ENCODE measurements at places on chromosomes 2 and 18.

- DNase-seq = no peak
Measured at GRCh38 chr2:37454851-37455762, 110.7 kb downstream of the QPCT start.

DNA sequence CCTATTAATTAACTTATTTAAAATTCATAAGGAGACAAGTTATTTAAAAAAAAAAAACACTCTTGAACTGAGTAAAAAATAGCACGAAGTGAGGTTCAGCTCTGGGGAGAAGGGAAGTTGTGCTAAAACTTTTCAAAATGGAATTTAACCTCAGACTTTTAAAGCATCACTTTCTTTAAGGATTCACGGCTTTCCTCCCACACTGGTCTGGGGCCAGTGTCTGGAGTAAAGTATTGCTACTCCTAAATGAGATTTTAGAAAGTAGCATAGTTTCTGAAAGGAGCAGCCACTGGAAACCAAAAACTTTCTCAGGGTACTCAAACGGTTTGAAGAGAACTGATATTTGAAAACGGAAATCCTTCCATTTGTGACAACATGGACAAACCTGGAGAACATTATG, 97.7 kb upstream of the CYP1B1 start:
- DNase-seq = no peak

GRCh38 chr2:176132205-176133171, 3.0 kb downstream of the HOXD8 start:
- DNase-seq = no peak

DNA sequence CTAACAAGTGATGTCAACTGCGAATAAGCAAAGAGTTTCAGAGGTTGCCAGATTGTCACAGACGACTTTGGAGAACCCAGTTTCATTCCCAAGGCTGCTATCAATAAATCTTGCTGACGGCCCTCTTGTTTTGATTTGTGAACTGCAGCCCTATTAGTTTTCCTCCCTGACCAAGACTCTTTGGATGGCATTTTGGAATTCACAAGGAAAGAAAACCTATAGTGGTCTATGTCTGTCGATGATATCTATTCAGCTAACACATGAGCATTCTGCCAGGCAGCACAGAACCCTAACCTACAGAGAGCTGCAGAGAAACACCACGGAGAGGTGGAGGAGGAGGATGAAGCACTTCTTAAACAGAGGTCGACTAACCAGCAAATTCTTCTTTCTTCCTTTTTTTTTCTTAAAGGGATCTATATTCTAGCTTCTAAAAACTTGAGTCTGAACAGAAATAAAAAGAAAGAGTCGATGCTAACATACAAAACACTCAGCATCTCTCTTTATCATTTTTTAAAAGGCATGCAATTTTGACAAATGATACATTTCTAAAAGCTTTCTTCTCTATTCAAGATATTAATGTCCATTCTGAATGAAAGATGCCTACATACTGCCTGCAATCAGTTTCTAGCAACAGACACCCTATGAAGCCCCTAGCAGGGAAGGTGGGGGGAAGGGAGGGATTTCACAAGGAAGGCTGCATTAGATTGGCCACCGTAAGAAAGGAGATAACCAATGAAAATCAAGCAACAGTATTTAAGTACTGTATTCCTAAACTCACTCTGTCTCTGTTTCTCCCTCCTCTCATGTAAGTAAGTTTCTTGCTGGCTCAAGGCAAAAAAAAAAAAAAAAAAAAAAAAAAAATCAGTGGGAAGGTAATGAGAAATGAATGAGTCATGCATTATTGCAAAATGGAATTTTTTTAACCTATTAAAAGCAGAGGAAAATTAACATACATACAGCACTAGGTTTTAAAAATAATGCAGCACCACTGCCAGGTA, 83.0 kb upstream of the CHRNA1 start:
- DNase-seq = no peak

DNA sequence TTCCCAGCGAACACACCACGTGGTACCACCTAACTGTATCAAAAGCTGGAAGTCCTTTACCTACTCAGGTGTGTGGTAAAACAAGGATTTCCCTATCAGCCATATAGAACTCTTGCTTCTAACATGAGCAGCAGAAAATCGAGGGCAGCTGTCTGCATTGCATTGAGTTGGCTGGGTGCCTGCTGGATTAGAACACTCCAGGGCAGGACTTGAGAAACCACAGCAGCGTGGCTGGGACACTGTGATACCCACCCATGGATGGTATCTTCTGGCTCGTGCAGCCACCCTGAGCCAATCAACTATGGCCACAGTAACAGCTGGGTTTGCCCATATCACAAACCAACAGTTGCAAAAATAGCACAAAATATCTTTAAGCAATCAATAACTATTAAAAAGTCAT, 188.3 kb downstream of the FBXO15 start:
- no peak for DNase-seq

DNA sequence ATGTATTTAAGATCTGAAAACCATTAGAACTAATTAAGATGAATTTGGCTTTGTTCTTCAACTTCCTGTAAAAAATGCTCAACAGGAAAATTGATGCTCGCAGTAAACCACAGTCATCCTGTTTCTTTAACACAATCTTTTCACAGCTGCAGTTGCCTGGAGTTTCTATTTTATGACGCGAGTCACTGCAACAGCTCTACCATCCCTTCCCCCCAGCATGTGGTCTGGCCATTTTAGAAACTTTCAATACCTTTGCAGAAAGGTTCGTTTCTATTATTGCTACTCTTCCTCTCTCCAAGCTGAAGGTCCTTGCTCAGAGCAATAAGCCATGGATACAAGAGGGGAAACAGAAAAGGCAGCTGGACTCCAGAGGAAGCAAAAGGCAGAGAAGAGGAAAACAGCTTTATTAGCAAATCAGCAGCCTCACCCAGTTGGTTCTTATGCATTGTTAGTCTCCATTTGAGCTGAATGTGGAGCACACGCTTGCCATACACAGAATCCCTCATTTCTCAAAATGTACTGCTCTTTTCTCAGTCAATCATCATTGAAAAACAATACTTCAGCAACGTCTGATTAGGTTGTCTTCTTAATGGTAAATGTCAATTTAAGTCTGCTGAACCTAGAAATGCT, 3.9 kb downstream of the WIPF1 start:
- peak; percentile 50 for DNase-seq

- no peak for DNase-seq
Measured at GRCh38 chr2:130385709-130386108, 29.9 kb downstream of the PTPN18 start.

DNA sequence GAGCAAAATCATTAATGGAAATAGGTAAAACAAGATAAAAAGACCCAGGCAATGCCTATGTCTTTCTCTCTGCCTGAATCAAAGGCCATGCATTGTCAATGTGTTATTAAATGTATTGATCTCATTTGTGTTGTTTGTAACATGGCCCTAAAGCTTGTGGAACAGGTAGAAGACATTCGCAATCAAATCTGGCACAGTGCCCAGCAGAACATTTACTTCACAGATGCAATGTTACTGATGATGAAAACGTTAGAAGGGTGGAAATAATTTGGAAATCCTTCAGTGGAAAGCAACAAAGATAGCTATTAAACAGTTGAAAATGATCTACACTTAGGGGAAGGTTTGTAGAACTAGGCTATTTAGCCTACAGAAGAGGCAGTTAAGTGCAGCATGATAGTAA, 368.2 kb downstream of the EPHA4 start:
- no peak for DNase-seq

GRCh38 chr2:142100970-142101369, 29.8 kb downstream of the LRP1B start:
- DNase-seq = no peak

- no peak for DNase-seq
Measured at GRCh38 chr2:225037415-225038230, 4.6 kb downstream of the DOCK10 start.

DNA sequence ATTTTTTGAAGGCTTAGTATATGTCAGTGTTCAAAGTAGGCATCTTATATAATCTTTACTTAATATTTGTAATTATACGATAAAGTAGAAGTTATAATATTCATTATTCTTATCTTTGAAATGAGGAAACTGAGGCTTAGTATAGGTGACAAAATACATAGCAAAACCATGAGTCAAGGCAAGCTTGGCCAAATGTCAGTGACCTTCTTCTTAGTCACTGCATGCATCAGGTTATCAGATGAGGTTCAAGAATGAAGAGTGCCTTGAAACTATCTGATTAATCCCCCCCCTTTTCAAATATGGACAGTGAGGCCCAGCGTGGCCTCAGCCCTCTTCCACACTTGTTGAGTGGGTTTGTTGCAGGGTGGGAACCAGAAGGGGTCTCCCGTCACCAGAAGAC, 59.3 kb downstream of the PMAIP1 start:
- no peak for DNase-seq

- DNase-seq = no peak
Measured at GRCh38 chr2:236359426-236360045, 95.3 kb upstream of the ASB18 start.
